ENCODE measurements at places on chromosomes 6 and 20. TPM values are rescaled to one million over a fixed set of nuclear protein-coding genes. Genes with fewer than 3 reads are reported as not detected.

Gene TTK
- total RNA-seq: 0.97 TPM

Gene SYCP2L
- total RNA-seq: not detected

Gene KCNK15
- not detected for total RNA-seq

- DNase-seq: peak; percentile 35
These were observed 105.5 kb downstream of the HUS1B start for GRCh38 chr6:551405-551804.

GRCh38 chr6:40371621-40372020, 215.5 kb downstream of the LRFN2 start:
- DNase-seq: no peak

DNA sequence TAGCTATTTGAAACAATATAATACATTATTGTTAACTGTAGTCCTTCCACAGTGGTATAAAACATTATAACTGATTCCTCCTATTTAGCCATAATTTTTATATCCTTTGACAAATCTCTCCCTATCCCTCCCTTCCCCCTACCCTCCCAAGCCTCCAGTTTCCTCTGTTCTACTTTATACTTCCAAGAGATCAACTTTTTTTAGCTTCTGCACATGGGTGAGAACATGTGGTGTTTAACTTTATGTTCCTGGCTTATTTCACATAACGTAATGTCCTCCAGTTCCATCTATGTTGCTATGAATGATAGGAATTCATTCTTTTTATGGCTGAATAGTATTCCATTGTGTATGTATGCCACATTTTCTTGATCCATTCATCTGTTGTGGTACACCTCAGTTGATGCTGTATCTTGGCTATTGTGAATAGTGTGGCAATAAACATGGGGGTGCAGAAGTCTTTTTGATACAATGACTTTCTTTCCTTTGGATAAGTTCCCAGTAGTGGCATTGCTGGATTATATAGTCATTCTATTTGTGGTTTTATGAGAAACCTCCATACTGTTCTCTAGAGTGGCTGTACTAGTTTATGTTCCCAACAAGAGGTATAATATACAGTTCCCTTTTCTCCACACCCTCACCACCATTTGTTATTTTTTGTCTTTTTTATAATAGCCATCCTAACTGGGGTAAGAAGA, 205.0 kb downstream of the KCNQ5 start:
- no peak for DNase-seq

DNA sequence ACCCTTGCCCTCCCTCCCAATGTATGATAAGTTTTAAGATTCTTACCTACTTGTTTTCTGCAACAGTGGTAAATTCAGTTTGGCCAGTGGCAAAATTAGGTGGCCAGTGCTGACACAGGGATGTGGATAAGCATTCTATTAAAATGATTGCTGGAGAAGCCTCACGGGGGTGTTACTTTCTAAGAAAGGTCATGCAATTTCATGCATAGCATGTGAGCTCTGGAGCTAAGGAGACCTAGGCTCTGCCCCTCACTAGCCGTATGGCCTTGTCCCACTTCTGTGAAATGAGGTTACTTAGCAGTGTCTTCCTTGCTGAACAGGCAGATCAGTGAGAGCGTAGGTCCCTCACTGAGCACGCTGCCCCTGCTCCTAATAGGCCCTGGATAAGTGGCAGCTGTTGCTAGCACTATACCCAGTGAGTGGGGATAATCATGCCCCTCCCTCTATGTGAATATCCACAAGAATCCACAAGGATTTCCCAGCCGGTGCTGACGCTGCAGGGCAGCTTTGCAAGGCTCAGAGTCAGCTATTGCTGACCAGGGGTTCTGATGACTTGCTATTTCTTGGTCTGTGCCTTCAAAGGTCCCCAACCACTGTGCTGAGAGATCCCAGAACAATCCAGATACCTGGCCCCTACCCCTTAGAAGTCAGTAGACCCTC, 86.5 kb upstream of the MRPS10 start:
- no peak for DNase-seq

DNA sequence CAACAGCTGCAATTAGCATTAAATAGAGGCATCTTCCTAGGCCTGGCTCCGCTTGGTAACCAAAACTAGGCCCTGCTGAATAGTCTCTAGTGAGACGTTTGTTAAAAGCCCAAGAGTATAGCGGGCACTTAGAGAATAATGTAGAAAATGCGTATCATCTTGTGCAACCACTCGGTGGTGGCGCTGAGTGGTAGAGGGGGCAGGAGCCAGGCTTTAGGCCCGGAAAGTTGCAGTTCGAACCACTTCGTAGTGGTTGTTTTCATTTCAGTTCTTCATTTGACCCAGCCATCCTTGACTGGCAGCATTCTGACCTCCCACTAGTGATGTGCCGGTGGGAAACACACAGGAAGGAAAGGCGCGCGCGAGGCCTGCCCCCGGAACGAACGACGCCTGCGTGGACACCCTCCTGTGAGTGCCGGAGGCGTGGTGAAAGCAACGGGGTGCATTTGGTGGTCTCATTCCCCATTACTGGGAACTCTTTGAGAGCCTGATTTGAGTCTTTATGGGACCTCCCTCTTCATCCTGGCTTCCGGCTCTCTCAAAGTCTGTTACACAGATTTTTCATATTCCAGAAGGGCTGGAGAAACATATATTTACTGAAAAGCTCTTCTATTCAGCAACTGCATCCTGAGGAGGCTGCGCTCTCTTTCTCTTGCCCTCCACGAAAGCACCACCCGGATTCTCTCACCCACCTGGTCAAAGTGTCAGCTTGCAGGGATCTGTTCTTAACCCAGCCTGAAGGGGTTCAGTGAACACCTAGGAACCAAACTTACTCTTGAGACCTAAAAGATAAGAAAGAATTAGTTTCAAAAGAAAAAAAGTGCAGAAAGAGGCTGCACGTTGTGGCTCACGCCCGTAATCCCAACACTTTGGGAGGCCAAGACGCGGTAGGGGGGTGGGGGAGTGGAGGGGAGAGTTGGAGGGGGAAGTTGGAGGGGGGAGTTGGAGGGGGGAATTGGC, 18.2 kb downstream of the GPX5 start:
- peak; percentile 65 for DNase-seq

GRCh38 chr6:80181352-80182081, 75.0 kb downstream of the BCKDHB start:
- DNase-seq: no peak

GRCh38 chr6:44028789-44029310, 98.4 kb downstream of the MRPL14 start:
- no peak for DNase-seq

All from CD8-positive, alpha-beta T cell (primary cell).